NCI-H1436 (cell line): ENCODE measurements at places on chromosomes 2 and 18.
A peak's percentile ranks its signal among the peaks of the same experiment; 100 is the strongest.

GRCh38 chr2:29281916-29282247, 166.7 kb downstream of the CLIP4 start:
- no peak for DNase-seq

GRCh38 chr18:892316-892715, 12.4 kb upstream of the ADCYAP1 start:
- no peak for DNase-seq

DNA sequence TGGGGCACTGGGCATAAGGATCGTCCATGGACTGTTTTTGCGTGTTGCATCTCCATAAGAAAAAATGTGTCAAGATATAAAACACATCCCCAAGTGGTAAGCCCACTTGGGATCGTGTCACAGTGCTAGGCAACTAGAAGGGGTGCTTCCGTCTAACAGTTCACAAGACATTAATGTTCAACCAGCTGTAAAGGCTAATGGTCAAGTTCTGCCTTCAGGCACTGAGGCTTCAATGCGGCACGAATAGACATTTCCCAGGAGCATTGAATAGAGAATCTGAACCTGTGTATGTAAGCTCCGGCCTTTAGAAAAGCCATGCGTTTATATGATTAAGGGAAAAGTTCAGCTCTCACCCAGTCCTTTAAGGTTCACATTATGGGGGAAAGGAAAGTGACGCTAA, 42.0 kb downstream of the ABHD3 start:
- DNase-seq, result no peak

- no peak for DNase-seq
Measured at GRCh38 chr2:61368687-61369665, 101.9 kb downstream of the USP34 start.

DNA sequence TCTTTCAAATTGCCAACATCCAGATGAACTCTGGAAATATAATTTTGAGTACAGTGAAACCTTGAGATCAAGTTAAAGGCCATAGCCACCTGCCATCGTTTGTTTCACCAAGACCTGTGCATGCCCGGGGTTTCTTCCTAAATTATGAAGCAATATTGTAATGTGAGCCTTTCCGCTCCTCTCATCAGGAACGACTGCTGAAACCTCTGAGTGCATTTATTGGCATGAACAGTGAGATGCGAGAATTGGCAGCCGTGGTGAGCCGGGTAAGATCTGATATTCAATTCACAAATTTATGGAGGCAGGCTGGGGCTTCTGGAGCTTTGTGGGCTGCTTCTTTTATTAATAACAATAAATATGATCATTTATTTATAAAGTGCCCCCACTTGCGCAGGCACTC, 27.7 kb upstream of the ELOA2 start:
- DNase-seq, result no peak

DNA sequence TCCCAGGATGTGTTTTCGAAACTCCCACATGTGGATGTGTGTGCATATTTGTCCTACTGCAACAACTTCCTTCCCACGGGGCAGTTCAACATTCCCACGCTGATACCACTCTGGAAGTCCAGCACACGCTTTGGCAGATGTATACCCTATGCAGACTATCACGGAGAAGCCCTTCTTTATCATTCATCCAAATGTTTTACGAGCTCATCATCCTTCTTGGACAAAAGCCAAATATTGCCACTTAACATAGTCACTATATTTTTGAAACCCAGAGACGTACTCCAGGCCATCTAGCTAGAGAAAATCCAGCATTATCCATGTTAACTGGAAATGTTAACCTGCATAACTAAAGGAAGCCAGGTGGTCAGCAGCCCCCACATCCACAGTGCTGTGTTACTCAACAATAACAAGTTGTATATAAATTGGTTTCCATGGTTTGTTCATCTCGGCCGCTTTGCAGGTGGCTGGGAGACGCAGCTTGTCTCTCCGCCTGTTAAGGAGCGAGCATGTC, 131.5 kb downstream of the ZNF532 start:
- DNase-seq, result no peak

DNA sequence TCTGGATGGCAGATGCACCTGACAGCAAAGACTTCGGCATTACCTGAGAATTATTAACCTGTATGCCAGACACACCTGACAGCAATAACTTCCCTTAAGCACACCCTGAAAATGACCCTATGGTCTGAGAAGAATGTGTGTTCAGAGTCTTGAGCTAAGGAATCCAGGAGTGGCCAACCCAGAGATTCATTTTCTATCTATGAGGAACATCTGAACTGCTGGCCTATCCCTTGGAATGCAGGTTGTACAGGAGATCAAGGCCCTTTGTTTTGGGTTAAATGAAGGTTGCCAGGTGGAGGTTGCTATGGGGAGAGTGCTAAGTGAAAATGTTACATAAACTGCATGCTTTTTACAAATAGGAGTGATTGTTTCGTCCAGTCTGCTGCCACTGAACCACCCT, 200.9 kb upstream of the MEIS1 start:
- DNase-seq, result no peak

DNA sequence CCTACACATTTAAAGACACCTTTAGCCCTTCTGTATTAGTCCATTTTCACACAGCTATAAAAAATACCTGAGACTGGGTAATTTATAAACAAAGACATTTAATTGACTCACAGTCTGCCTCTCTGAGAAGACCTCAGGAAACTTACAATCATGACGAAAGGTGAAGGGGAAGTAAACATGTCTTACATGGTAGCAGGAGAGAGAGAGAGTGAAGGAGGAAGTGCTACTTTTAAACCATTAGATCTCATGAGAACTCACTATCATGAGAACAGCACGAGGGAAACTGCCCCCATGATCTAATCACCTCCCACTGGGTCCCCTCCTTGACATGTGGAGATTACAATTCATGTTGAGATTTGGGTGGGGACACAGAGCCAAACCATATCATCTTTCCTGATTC, 946.6 kb downstream of the SLC4A3 start:
- DNase-seq, result no peak

- no peak for DNase-seq
Measured at GRCh38 chr2:228268756-228269155, 87.3 kb upstream of the SPHKAP start.

DNA sequence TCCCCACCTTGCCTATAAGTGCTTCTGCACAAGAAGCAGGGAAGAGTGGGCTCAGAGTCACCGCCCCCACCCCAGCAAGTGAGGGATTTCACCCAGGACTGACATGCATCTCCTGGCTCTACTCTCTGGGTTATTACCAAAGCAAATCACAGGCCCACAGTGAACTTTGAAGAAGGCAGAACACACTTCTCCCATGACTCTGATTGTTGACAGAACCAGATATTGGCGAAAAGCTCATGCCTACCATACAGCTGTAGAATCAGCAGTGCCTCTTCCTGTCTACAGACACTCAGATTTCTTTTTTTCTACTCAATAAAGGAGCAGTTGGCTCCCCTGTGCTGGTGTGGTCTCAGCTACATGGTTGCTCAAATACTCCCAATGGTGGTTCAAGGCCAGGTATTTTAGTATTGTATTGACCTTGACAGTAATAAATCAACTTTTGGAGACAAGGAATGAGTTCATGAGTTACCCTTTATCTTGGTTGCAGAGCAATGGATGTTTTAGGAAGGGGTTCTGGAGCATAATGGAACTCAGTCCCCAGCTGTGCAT, 512.9 kb upstream of the ID2 start:
- DNase-seq, result no peak

DNA sequence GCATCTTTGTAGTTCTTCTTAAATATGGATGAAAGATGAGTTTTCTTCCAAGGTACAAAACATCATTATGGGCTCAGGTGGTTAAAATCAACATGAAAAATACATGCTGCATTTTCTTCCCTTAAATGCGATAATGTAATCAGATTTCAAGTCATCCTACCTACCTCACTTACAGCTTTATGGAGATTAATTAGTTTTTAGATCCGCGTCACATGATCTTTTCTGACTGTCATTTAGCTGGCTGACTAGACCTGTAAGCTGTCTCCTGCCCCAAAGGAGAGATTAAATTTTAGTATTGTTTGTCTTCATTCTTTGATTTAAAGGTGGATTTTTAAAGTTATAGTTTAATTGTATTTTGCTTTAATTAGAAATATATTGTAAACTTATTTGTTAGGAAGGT, 678.0 kb upstream of the ZEB2 start:
- peak; percentile 35 for DNase-seq

DNA sequence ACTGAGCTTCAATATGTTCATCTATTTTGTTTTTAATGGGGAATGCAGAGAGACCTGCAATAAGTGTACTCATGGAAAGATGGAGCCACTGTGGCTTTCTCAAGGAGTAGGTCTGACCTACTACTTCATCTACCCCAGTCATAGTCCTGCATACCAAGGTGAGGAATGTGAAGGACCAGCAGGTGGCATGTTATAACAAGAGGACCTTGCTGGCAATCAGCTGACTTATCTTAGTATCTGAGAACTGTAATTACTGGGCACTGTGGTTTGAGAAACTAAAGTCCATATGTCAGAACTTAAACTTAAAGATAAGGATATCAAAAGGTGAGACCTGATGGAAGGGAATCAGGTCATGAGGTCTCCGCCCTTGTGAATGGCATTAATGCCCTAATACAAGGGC, 1104.2 kb downstream of the BCL11A start:
- no peak for DNase-seq

DNA sequence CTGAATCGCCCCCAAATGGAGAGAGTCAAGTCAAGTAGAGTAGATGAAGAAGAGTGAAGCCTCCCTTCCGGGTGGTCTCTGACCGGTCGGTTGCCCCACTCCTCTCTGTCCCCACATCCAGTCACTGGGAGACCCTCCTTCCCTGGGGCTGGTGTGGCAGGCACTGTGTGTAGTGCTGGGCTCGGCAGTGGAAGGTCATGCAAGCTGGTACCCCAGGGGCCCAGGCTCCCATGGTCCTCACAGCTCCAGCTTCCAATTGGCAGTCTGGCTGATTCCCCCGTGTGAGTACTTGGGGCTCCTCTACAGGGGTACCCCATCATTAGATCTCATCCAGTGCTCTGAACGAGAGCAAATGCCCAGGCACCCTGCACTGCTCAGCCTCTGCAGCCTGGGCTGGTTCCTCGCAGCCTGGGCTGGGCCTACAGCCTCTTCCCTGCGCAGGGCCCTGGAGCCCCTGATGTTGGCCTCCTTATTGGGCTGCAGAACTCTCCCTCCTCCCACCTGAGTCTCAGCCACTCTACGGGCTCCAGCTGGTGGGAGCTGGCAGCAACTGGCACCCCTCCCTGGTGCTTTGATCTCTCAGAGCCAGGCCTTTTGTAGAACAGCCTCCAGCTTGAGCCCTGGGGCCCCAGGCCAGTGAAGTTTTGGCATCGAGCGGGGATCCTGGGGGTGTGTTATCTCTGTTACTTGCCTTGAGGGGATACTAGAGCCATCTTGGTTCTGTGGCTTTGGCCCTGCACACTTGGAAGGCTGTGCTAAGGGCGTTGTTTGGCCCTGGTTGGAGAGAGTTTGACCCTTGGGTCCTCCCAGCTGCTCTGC, 187.8 kb upstream of the HDAC4 start:
- DNase-seq, result no peak

GRCh38 chr2:197229509-197230443, 80.8 kb downstream of the ANKRD44 start:
- DNase-seq, result no peak

GRCh38 chr2:146203064-146203624, 1641.7 kb upstream of the ACVR2A start:
- DNase-seq, result no peak

- DNase-seq, result no peak
Measured at GRCh38 chr2:37851428-37851827, 73.7 kb upstream of the RMDN2 start.

GRCh38 chr2:107553046-107553445, 273.6 kb upstream of the RGPD4 start:
- DNase-seq, result no peak

GRCh38 chr2:67689651-67690050, 292.5 kb downstream of the ETAA1 start:
- DNase-seq, result no peak

- DNase-seq, result no peak
Measured at GRCh38 chr18:56407646-56408180, 230.7 kb downstream of the TXNL1 start.

DNA sequence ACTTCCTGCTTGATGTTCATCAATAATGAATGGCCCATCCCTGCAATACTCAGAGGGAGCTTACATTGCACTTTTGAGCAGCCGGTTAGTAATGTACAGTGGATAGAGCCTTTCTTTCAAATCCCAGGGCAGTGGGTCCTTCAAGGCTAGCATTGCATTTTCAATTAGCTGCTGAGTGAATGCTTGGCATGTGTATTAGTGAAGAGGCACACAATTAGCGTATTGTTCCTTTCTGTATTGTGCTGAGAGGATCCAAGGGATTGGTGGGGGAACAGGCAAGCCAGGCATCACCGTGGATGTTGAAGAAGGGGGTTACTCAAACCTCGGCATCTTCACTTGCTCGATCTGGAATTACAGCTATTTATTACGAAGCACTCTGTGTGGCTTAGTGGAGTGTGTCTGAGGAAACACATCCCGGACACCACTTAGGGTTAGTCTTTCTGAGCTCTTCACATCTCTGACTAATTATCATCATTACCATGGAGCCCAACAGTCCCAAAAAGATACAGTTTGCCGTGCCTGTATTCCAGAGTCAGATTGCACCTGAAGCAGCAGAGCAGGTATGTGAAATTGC, at the start of gene PPP1R1C:
Gene PPP1R1C, plus strand, starts transcription at position 222 of the 574 bp plus-strand sequence. Its CDS starts 258 bp downstream, at position 480.
- peak; percentile 73 for DNase-seq

GRCh38 chr18:22483407-22483806, 65.7 kb upstream of the CTAGE1 start:
- DNase-seq, result no peak

DNA sequence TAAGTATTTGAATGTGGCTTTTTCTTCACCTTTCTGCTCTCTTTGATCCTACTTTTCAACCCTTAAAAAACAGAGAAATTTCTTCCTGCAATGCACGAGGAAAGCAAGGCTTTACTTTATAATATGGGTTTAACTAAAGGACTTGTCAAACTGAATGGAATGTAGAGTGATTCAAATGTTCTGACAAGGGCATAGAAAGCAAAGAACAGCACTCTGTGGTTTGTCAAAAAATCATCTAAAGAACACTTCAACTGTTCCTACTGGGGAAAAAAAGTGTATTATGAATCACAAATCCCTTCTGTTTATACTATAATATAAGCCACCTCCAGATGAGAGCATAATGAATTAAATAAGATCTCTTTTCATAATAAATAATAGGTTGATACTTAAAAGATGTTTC, 45.0 kb upstream of the RIT2 start:
- DNase-seq, result no peak

DNA sequence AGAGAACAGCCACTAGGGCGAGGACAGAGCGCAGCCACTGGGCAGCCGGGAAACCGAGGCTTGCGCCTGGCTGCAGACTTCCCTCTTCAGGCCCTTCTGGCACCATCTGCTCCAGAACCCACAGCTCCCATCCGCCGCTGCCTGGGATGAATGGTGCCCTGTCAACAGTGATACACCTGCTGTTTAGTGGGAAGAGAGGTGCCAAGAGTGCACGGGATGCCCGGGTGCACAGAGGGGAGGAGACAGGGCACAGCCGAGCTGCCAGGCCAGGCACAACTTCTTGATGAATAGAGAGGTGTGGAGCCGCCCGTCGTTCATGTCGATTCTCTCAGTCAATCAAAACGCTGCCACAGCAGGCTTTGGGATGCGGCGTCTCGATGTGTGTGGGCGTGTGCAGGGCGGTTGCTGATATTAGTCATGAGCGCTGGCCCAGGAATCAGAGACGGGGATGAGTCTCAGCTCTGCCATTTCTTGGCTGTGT, 39.5 kb downstream of the RRM2 start:
- no peak for DNase-seq

- DNase-seq, result no peak
Measured at GRCh38 chr2:112831513-112831845, 5.1 kb downstream of the IL1B start.

- no peak for DNase-seq
Measured at GRCh38 chr2:10307561-10308156, 5.0 kb downstream of the HPCAL1 start.
